ENCODE measurements at places on chromosomes 3 and 15. TPM values are rescaled to one million over a fixed set of nuclear protein-coding genes. Genes with fewer than 3 reads are reported as not detected.

Gene TIMP4
- total RNA-seq: 2.6 TPM

Gene HYAL1
- 5.3 TPM for total RNA-seq

Gene FAM131A
- total RNA-seq: 57.9 TPM

Gene ISLR2
- 4.4 TPM for total RNA-seq

Gene DZIP1L
- 16.1 TPM for total RNA-seq

Gene DLG1
- 95.9 TPM for total RNA-seq

Gene IMPG2
- total RNA-seq: under 0.01 TPM

Gene STOML1
- 9.7 TPM for total RNA-seq

Gene ZIC1
- total RNA-seq: not detected

Gene NANOGP8
- total RNA-seq: not detected

Gene SAMD7
- not detected for total RNA-seq

Gene CCRL2
- total RNA-seq: 2.8 TPM

Gene NGRN
- 61.3 TPM for total RNA-seq

GRCh38 chr3:37994639-37994972 lies 4.0 kb downstream of the VILL start:
- DNase-seq: no peak

- no peak for DNase-seq
Measured at GRCh38 chr3:39372833-39373232, 10.3 kb upstream of the SLC25A38 start.

- DNase-seq: no peak
Measured at GRCh38 chr3:108085370-108085769, 5.5 kb downstream of the CD47 start.

DNA sequence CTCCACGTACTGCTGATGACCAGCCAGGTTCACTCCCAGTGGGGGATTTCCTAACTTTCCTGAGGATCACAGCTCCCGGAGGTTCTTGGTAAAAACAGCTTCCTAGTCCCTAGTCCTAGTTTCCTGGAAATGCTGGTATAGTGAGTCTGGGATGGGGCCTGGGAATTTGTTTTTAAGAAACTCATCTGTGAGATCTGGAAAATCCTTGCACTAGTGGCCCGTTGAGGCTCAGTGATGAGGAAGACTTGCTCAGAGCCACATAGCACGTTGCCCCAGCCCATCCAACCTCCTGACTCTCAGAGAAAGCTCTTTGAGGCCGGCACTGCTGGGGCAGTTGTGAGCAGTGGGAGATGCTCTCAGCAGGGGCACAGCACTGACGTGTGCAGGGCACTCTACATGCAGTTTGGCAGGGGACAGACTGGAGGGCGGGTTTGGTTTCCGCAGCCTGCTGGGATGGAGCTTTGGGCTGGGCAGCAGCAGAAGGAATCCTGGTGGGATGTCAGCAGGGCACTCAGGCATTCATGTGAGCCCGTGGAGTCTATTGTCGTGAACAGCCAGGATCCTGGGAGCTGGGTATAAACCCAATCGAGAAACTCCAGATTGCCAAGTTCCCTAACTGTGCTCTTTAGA lies 31.6 kb downstream of the SAXO2 start:
- no peak for DNase-seq

- DNase-seq: no peak
Measured at GRCh38 chr3:73432023-73432705, 192.6 kb downstream of the PDZRN3 start.

DNA sequence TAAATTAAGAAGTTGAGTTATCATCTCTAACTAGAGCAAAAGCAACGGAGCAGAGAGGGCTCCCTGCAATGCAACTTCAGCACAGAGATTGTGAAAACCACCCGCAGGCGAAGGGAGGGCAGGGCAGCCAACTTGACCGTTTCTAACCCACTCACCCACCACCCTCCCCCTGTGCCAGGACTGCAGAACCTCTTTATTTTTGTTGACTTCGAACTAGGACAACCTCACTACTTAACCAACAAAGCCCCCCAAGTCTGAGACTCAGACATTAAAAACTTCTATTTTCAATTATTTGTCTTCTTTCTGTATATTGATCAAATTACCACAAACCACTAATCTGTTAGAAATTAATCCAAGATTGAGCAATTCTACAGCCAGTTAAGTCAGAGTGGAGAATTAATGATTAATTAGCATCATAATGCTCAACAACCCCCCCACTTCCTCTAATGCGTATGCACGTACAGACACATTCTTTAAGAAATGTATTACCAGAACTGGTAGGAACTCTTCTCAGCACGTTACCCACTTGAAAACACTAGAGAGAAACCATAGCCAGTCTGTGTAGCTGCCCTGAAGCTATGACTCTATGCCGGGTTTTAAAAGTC lies 2.0 kb downstream of the MGLL start:
- peak; percentile 45 for DNase-seq

DNA sequence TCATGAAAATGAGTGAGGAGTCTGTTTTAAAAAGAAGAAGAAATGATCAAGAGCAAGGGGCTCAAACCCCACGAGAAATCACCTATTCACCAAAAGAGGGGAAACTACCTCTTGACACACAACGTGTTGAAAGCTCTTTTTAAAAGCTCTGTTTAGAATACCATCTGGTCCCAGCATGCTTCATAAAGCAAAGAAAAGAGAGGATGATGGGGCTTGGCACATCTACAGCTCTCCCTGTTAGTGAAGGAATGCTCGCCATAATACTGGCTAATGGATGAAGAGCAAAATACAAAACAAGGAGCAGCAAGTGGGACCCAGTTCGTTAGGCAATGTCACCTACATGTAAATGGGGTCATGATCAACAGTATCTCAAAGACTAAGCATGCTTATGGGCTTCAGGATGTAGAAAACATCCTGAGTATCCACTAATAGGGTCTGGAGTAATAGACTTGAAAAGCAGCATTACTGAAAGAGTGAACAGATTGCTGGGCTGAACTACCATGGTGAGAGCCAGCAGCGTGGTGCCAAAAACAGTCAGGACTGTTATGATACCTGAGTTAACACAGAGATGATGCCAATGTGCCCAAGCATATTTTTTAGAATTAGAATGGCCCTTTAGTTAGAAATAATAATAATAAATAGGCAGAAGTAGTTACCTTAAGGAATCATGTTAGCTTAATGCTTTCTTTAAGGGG lies 159.7 kb upstream of the POU1F1 start:
- no peak for DNase-seq

- no peak for DNase-seq
Measured at GRCh38 chr3:14273901-14274611, 95.4 kb downstream of the LSM3 start.

- no peak for DNase-seq
Measured at GRCh38 chr3:171189394-171190080, 163.0 kb upstream of the SLC2A2 start.

- DNase-seq: no peak
Measured at GRCh38 chr3:59935025-59935424, 885.2 kb upstream of the CFAP20DC start.

DNA sequence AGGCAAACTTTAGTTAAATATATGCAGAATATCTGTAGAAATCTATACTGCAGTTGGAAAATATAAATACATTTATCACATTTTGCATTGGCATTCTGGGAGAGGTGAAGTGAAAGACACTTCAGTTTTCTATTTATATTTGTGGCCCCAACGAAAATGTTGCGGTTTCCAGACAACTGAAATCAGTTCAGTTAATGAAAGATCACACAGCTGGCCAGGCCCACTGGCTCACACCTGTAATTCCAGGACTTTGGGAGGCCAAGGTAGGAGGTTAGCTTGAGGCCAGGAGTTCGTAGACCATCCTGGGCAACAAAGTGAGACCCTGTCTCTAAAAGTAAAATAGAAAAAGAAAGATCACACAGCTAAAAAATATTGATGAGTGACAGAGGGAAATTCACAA lies 11.9 kb upstream of the CLASP2 start:
- no peak for DNase-seq

DNA sequence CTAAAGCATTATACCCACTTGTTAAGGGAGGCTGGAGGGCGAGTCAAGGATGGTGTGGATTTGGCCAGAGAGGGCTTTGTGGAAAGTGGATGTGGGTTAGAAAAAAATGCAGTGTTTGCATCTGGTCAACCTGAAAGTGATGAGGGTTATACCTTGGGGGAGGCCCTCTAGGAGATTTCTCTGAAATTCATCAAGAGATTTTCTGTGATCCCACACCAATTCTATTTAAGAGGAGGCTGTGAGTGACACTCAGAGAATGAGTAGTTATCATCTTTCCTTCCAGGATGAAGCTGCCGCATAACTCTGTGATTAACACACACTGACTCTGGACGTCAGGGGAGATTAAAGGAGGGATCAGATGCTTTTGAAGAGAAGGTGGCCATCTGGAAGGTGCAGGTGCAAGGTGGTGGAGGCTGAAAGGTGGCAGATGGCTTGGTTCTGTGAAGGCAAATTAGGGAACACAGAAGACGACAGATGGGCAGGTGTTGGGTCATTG lies 54.8 kb downstream of the ANAPC13 start:
- DNase-seq: no peak

- no peak for DNase-seq
Measured at GRCh38 chr3:195384952-195385351, 57.9 kb downstream of the ACAP2 start.

DNA sequence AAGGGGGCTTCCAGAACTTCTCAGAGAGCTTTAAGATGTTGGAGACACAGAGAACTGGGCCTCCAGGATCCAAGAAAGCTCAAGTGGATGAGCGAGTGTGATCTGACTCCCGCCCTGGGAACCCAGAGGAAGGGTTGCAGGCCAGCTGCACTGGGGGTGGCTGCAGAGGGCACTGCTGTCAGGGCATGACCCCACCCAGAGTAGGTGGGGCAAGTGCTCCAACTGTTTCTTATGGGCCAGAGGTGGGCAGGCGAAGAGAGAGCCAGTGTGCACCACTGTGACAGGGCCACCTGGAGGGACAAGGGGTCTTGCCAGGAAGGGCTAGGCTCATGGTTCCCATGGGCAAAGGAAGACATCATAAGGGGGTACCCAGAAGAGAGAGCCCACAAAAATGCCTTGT lies 48.8 kb downstream of the EXOG start:
- no peak for DNase-seq

GRCh38 chr15:34206011-34206410 lies 3.9 kb downstream of the KATNBL1 start:
- DNase-seq: no peak

GRCh38 chr3:100682056-100682853 lies 27.0 kb upstream of the TFG start:
- peak; percentile 35 for DNase-seq

GRCh38 chr3:45952456-45952855 lies 9.2 kb downstream of the CXCR6 start:
- DNase-seq: no peak

- DNase-seq: no peak
Measured at GRCh38 chr3:99578339-99578970, 59.9 kb upstream of the COL8A1 start.

DNA sequence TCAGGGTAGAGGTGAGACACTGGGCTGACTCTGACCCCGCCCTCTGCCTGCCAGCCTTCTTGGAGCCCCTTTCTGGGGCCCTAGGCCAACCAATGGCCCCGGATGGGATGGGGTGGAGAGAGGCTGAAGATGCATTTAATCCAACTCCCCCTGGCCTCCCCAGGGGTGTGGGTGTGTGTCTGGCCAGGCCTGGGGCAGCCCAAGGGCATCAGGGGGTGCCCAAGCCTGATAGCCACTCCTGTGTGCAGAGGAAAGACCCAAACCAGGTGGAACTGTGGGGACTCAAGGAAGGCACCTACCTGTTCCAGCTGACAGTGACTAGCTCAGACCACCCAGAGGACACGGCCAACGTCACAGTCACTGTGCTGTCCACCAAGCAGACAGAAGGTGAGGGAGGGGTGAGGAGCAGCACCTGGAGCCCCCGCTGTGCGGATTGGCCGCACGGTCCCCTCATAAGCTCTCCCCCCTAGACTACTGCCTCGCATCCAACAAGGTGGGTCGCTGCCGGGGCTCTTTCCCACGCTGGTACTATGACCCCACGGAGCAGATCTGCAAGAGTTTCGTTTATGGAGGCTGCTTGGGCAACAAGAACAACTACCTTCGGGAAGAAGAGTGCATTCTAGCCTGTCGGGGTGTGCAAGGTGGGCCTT lies 9.5 kb downstream of the SPINT1 start:
- no peak for DNase-seq

GRCh38 chr3:147518465-147518864 lies 109.3 kb downstream of the ZIC1 start:
- no peak for DNase-seq

- no peak for DNase-seq
Measured at GRCh38 chr3:176631165-176631564, 566.1 kb downstream of the TBL1XR1 start.

GRCh38 chr3:42051384-42052131 lies 39.6 kb upstream of the TRAK1 start:
- DNase-seq: no peak

GRCh38 chr3:59116233-59116537 lies 66.4 kb upstream of the CFAP20DC start:
- no peak for DNase-seq

GRCh38 chr3:193883551-193883950 lies 252.4 kb upstream of the HES1 start:
- no peak for DNase-seq

GRCh38 chr3:111709645-111710044 lies 114.5 kb upstream of the ZBED2 start:
- no peak for DNase-seq

DNA sequence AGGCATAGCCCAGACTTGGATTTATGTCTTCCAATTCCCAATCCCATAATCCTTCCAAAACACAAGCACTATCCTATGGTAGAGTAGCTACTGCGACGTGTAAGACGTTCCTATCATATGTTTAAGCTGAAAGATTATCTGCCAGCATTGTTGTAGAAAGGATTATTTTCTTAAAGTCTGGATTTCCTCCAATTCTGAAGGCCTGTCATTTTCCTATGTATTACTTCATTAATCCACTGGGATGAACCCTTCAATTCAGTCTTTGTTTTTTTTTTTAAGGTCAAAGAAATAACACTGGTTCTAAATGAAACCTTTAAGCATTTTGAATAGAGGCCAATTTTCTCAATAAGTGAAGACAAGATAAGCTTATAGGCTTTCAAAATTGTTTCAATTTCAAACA lies 289.0 kb downstream of the SLC9A9 start:
- DNase-seq: no peak

DNA sequence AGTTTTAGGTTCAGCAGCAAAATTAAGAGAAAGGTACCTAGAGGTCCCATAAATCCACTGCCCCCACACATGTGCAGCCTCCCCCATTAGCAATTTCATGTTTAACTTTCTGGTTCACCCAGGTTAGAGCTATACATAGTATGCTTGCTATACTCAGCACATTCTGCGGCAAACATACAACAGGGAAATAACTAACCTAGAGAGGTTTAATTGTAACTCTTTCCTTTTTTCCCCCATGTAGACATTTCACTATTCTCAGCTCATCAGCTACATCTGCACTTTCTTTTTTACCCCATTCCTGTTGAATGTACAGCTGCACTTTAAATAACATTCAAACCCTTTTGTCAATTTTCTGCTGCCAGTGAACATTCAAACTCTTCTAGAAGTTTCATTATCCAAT lies 21.1 kb downstream of the TFRC start:
- no peak for DNase-seq

DNA sequence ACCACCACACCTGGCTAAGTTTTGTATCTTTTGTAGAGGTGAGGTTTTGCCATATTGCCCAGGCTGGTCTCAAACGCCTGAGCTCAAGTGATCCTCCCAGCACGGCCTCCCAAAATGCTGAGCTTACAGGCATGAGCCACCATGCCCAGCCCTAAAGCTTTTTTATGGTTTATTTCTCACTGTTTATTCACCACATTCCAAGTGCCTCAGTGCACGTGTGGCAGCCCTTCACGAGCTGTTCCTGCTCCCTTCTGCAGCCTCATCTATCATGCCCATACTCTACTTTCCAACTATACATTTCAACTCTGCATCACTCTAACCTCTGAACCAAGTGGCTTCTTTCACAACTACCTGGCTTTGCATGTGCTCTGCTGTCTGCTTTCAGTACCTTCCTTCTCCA lies 17.9 kb upstream of the OSBPL11 start:
- DNase-seq: no peak
